ENCODE measurements at places on chromosomes 5 and 9.

DNA sequence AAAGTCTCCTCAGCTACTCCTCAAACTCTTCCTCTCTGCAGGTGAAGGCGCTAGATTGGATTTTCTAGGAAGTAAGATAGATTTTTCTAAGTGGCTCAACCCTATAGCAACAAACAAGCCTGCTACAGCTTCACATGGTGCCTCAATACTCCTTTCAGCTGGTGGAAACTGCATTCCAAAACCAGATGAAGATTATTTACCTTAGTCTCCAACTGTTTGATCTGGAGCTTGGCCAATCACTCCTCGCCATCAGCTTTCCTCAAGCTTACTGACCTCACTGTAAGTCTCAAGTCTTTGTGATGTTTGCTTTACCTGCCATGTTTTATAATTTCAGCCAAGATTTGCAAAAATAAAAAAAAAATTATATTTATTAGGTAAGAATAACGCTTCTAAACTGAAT, 622.4 kb downstream of the CHSY3 start:
- DNase-seq: no peak

DNA sequence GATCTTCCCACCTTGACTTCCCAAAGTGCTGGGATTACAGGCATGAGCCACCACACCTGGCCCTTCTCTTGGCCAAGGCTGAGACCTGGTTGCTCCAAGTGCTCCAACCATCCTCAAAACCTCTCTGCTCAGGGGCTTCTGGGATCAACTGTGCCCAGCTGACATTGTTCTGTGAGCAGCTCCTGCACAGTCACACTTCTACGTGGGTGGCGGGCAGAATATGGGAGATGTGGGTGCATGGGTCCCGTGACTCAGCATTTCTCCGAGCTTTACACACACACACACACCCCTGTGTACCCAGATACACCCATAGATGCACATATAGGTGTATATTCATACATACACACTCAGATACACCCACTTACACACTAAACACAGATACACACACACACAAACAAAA, 10.5 kb upstream of the MYORG start:
- no peak for DNase-seq

- DNase-seq: no peak
Measured at GRCh38 chr5:113302120-113302519, 132.7 kb downstream of the TSSK1B start.

GRCh38 chr9:133518200-133518599, 6.6 kb downstream of the MYMK start:
- DNase-seq: no peak

DNA sequence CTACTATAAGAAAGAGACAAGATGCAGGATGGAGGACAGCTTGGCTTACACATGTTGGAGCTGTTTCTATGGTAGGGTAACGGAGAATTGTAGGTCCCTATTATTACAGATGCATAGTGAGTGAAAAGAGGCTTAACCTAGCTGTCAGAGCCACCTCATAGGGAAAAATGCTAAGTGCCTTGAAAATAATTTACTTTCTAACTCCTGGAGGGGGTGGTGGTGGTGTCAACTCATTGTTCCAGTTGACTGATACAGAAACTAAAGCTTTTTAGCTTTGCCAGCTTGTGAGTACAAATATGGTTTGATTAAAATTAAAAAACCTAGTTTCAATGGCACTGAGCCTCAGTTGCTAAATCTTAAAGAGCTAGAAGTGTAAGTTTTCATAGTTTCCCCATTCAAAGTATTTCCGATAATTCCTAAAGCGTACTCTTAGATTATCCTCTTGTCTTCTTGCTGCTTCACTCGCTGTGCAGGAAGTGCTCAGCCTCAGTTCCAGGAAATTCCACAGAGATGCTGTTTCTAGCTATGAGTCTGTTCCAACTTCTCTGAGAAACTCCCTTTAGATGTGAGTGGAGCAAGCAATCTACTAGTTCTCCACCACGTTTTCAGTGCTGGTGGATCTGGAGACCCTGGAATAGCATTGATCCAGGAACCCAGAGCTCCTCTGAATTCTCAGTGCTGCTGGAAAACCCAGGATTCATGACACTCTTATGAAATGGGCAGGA, 265.2 kb downstream of the DMAC1 start:
- peak; percentile 4 for DNase-seq

- no peak for DNase-seq
Measured at GRCh38 chr9:36116593-36116992, 19.9 kb upstream of the GLIPR2 start.

- no peak for DNase-seq
Measured at GRCh38 chr9:128595471-128595870, 43.1 kb downstream of the SPTAN1 start.

DNA sequence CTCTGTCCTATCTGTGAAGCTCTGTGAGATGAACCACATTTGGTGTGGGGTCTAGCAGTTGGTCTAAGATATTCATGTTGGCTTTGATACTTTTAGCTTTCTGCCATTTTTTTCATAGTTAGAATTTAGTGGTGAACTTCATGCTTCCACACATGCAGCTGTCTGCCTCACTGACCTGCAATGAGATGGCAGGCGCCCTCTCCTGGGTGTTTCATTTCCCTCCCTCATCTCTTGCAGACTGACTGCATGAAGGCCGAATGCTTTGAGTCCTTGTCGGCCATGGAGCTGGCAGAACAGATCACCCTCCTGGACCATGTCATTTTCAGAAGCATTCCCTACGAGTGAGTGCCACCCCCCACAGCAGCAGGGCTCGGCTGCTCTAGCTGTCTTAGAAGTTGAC, 26.1 kb upstream of the CKMT2 start:
- no peak for DNase-seq

GRCh38 chr9:96417661-96418082, 498 bp downstream of the ZNF367 start:
- peak; percentile 43 for DNase-seq

- DNase-seq: no peak
Measured at GRCh38 chr9:121573717-121574485, 74.3 kb upstream of the GGTA1 start.

DNA sequence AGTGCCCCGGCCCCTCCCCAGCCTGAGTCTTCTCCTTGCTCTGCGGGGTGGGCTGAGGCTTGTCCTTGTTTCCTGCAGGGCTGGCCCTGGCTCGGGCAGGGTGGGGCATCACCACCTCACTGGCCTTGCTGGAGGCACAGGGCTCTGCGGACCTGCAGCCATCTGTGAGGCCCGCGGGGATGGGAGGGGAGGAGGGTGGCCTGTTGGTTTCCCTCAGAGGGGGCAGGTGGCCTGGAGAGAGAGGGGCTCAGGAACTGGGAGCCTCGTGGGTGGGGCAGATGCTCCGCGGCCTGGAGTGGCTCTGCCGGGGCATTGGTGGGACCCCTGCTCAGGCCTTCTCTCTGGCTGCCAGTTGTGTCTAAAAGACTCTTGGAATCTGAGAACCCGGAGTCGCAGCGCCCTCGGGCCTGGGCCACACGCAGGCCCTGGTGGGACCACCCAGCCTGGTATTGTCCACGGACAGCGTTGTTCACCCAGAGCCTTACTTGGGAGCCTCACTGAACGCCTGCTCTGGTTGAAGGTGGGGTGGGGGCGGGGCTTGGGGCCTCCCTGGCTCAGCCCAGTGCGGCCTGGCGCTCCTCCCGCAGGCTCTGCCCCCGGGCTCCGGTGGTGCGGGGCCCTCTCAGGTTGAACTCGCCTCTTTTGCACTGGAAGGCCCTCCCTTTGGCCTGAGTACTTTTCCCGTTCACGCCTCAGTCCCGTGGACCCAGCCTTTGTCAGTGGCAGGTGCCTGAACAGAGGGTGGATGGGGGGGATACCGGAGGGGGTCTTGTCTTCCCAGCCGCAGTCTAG, 111.3 kb downstream of the RXRA start:
- DNase-seq: no peak

GRCh38 chr5:68374796-68375518, 159.4 kb downstream of the PIK3R1 start:
- DNase-seq: no peak

DNA sequence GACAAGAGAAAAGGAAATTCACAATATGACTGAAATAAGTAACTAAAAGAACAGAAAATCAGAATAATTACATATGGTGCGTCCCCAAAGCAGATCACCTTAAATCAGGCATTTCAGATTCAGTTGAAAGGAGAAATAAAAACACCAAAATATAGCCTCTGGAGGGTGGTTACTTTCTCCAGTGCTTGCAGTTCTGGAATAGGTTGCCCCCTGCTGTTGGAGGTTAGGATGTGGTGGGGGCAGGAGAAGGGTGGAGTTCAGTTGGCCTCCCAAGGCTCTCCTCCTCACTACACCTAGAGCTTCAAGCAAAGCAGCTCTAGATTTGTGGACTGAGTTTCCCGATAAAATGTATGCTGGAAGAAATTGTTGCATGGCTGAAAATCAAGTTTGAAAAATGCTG, 338.2 kb upstream of the TLE4 start:
- no peak for DNase-seq

GRCh38 chr9:86721843-86722705, 225.2 kb downstream of the GAS1 start:
- DNase-seq: no peak

GRCh38 chr5:93875693-93876092, 134.3 kb upstream of the POU5F2 start:
- DNase-seq: no peak

DNA sequence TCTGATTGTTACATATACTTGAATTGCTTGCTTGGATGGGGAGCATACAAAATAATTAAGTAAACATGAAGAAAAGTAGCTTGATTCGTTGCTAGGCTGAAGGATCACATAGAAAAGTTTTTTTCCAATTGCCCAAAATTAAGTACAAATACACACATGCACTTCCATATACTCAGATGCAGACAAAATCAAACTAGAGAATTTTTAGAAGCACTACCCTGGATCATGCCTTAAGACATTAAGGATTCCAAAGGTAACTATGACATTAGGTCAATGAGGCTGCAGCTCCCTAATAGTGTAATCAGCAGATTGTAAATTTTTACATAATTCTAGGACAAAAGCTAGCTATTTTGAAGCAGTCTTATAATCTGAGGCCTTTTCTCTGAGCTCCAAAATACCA, 216.9 kb upstream of the TMEM161B start:
- no peak for DNase-seq

GRCh38 chr5:40368200-40368599, 311.5 kb upstream of the PTGER4 start:
- no peak for DNase-seq

GRCh38 chr9:14098486-14099180, 215.3 kb downstream of the NFIB start:
- DNase-seq: no peak

- DNase-seq: no peak
Measured at GRCh38 chr9:106143781-106144180, 449.4 kb downstream of the TMEM38B start.

DNA sequence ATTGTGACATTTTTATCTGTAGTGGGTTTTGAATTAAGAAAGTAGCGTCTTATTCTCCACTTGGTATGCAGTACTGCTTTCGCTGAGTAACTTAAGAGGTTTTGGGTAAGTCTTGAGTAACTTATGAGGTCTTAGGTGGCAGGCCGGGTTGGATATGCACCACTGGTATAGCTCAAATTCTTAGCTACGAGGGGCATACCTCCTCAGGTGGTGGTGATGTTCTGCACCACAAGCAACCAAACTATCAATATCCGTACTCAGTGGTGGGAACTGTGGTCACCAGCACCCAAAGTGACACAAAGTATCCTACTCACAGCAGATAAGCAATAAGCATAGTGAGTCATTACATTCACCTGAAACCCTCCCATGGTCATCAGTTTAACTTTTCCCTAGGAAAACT, 13.7 kb downstream of the SMC2 start:
- DNase-seq: no peak

DNA sequence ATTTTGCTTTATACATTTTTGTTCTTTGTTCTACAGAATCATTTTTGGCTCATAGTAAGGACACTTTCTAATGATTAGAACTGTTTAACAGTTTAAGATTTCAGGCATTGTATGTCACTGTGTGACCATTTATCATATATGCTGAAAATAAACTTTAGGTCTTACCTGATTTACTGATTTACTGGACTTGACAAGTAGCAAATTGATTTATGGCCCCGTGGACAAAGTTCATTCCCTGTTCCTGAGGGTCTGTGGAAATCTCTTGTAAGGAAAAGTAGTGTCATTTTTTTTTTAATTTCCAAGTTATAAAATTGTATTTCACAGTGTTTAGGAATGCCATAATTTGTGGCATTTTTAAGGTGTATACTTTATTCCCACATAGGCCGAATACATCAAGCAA, 40.7 kb downstream of the KIF2A start:
- DNase-seq: no peak

- DNase-seq: no peak
Measured at GRCh38 chr5:119021149-119021732, 32.9 kb upstream of the DTWD2 start.

DNA sequence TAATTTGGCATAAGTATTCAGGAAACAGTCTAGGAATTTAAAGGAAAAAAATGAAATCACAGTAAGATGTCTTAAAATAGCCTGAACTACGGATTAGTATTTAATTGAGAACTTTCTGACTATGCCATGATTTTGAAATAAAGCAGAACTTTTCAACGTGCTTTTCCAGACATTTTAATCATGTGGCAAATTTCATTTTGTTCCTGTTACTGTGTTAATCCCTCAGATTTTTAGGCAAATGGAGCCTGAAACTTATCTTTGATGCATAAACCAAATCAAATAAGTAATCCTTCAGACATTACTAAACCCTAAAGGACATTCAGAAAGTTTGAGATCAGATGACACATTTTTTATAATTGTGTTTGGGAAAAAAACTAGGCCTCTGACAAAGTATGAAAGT, 75.7 kb downstream of the FBN2 start:
- no peak for DNase-seq

GRCh38 chr5:55175781-55176175, 2.8 kb upstream of the CDC20B start:
- DNase-seq: no peak

DNA sequence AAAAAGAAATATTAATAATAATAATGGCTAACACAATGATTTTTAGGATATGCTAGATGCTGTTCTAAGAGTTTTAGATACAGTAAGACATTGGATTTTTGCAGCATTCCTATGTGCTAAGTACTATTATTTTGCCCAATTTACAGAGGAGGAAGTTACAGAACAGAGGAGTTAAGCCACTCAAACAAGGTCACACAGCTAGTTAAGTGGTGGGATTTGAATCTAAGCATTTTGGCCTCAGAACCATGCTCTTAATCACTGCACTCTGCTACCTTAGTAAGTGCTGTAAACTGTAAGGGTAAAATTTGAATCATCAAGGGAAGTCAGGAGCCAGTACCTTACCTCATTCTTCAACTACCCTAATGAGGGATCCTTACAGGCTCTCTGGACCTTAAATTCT, 25.4 kb downstream of the RPS23 start:
- no peak for DNase-seq

Data from stimulated activated CD4-positive, alpha-beta T cell treated with anti-CD3 and anti-CD28 coated beads, Interleukin-1b, Interleukin-23, amount 100 ng/mL, for 48 hours (primary cell).